ENCODE measurements at places on chromosomes 2 and 18.

DNA sequence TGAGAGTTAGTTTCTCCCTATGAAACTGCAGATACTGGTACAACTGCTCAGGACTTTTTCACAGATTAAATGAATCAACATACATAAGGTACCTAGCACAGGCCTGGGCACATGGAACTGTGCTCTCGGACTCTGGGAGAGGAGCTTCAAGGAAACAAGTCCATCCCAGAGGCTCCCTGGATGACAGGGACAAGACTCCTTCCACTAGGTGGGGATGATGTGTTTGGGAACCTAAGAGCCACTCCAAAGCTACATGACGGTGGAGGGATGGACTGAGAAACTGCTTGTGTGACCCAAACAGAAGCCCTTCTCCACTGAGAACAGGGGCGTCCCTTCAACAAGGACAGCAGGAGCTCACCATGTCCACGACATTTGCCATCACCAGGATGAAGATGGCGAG is 37.1 kb downstream of the CENPO start:
- no peak for DNase-seq

DNA sequence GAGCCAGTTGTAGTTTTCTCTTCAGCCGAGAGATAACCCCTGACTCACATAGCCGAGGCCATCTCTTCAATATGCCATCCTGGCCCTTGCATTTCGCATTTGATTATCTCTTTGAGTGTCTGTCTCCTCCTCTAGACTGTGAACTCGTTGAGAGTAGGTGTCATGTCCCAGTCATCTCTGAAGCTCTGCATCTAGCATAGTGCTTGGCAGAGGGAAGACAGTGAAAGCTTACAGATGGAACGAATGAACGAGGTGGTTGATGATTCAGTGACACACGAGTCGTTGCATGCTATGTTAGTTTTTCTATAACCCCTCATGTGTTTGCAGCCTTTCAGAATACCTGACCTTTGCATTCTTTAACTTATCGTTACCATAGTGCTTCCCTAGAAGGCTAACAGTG is 59.9 kb upstream of the CYRIA start:
- DNase-seq: no peak

- no peak for DNase-seq
These were observed 28.1 kb upstream of the RASGRP3 start for GRCh38 chr2:33448220-33448899.

- DNase-seq: no peak
These were observed 14.2 kb upstream of the CLASP1 start for GRCh38 chr2:121663434-121663833.

DNA sequence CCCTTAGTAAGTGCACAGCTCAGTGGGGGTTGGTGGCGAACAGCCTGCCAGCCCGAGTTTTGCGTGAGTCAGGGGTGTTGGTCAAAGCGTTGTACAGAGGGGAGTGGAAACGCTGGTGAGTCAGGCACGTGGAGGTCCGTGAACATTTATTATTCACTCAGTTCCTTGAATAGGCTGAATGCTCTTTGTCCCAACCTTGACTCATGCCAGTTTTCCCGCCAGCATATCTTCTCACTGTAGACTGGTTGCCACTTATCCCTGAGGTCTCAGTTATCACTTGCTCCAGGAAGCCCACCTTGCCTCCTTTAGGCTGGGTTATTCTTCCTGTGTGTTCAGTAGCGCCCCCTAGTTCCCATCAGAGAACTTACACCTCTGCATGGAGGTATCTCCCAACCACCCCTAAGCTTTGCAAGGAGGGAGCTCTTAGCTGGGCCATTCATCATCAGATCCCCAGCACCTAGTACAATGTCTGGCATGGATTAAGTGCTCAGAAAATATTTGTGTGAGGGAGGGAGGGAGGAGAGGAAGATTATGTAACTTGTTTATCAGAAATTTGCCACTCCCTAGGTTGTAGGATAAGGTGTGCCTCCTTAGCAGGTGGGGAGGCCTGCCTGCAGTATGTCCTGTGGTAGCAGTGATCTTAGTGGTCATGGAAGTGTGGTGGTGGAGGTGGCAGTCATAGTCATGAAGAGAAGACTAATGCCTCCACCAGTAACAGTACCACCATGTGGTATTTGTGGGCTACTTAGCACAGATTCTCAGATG is 72.1 kb downstream of the CABLES1 start:
- no peak for DNase-seq

DNA sequence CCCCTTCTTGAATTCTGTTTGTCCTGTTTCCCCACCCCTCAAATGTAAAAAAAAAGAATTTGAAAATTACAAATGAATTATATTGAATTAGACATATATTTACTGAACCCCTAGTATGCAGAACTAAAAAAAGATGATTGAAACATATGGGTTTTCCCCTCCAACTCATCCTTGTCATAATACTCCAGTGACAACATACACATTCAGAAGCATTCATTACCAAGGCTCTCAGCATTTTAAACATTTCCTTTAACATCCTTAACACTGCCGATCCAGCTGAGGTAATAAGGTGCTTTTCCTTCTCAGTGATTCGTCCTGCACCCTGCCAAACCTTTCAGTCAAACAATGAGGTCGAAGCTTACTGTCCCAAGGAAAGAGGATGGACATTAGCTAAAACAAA is 53.1 kb upstream of the DTNB start:
- DNase-seq: no peak

GRCh38 chr2:228747483-228747882 is 523.6 kb downstream of the PID1 start:
- DNase-seq: no peak
